ENCODE measurements at places on chromosomes 3 and 15. TPM values are rescaled to one million over a fixed set of nuclear protein-coding genes. Genes with fewer than 3 reads are reported as not detected.

- peak; percentile 71 for DNase-seq
Measured at GRCh38 chr3:58175437-58176184, 35.2 kb downstream of the DNASE1L3 start.

- no peak for DNase-seq
Measured at GRCh38 chr3:59366218-59366617, 316.4 kb upstream of the CFAP20DC start.

DNA sequence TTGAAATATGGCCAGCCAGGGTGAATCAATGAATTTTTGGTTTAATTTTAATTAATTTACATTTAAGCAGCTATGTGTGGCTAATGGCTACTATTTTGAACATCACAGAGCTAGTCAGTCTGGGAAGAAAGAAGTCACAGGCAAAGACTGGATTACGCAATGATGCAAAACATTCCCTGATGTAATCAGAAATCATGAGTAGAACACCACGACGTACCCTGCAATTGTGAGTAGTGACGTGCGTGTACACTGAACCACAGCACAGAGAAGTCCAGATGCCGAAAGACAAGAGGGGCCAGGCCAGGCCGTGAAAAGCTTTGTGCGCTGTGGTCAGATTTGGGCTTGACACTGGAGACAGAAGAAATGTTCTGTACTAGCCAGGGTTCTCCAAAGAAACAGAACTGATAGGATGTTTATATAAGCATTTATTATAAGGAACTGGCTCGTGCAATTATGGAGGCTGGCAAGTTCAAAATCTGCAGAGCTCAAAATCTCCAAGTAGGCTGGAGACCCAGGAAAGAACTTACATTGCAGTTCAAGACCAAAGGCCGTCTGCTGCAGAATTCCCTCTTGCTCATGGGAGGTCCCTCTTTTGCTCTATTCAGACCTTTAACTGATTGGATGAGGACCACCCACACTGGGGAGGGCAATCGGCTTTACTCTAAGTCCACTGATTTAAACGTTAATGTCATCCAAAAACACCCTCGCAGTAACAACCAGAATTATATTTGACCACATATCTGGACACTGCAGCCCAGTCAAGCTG, 44.6 kb downstream of the SH3BP5 start:
- peak; percentile 91 for DNase-seq

GRCh38 chr3:101992863-101993262, 143.5 kb downstream of the NFKBIZ start:
- no peak for DNase-seq

- peak; percentile 20 for DNase-seq
Measured at GRCh38 chr3:88618021-88618645, 468.4 kb downstream of the C3orf38 start.

GRCh38 chr3:72150634-72151412, 365.9 kb upstream of the PROK2 start:
- DNase-seq, result no peak

DNA sequence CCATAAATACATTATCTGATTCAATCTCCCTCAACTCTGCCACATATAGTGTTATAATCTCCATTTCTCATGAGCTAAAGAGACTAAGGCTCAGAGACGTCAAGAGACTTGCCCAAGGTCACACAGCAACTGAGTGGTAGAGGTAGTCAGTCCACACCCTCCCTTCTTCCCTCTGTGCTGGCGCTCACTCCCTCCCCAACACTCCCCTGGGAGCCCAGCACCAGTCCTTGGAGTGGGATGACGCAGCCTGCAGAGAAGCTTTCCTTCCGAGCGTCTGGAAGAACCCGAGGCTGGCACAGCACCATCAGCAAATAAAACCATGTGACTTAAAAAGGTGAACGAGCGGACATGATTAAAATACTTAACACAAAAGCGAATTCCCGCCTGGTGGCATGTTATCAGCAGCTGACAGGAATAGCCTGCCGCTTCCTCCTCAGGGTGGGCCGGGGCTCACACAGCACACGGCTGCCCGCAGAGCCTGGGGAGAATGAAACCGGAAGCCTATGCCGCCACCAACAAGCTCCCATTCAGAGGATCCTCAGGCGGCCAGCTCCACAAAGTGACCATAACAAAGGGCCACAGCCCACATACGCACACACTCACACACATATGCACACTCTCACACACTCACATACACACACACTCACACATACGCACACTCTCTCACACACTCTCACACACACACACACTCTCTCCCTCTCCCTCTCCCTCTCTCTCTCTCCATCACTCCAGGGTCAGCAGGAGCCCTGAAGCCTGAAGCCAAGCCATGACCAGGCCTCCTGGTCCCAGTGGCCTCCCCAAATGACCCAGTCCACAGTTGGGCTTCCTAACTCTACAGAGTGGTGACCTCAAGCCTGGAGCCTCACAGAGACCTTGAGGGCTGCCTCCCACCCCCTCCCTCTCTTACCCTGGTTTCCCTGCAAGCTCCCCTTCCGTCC, 120.5 kb downstream of the XXYLT1 start:
- no peak for DNase-seq

The GPR149 gene
- not detected for total RNA-seq

The OIP5 gene
- 0.56 TPM for total RNA-seq

The LRRK1 gene
- 24.9 TPM for total RNA-seq

The LMOD3 gene
- total RNA-seq, result not detected

Data from posterior vena cava (tissue), 2 donors.